ENCODE measurements at places on chromosomes 5 and 9. TPM values are rescaled to one million over a fixed set of nuclear protein-coding genes. Genes with fewer than 3 reads are reported as not detected.

DNA sequence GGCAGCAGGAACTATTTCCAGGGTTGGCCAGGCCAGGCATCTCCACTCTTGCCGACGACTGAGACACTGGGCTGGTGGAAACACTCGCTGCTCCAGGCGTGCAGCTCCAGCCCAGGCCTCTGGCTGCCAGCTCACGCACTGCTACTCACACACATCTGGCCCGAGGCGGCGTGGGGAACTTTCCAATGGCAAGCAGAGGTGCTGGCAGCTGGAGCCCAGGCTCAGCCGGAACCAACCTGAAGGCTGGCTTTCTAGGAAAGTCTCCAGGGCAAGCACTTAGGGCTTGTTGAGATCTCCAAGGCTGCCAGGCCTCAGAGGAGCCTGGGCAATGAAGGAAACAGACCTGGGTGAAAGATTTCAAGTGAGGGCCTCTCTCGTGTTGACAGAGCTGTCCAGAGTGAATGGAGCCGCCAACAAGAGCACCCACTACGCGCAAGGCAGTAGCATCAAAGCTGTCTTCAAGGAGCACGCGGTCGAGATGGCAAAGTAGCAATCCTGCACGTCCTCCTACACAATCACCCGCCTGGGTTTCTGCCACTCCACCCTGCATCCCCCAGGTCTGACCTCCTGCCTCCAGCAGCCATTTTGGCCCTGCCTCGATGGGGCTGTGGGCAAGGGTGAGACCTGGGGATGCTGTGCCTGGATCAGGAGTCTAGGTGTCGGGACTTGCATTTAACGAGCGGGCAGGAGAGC is 14.4 kb downstream of the SH3PXD2B start:
- peaks cover 12% of the 10 kb centered on the region for H3K4me1 ChIP-seq
- no peak for DNase-seq
- no peak overlapping the region for H3K27ac ChIP-seq
- H3K27me3 ChIP-seq, result peaks cover 9% of the 10 kb centered on the region

Gene C5
- 0.88 TPM for total RNA-seq

DNA sequence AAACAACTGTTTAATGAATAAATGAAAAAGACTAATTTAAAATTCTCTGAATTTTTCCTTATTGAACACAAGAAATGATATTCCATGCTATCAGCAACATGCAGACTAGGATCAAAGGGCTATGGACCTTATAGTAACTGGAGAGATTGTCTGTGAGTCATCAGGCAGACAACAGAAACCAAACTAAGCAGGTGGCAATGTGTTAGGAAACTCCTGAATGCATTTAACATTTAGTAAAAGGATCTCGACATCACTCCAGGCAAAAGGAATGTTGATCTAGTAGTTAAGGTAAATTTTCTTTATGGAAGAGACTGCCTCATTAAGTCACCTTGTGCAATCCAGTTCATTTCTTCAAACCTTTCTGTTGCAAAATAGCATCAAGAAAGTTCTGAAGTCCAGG is 58.4 kb downstream of the ARL15 start:
- H3K27ac ChIP-seq, result no peak overlapping the region
- no peaks in the 10 kb centered on the region for H3K36me3 ChIP-seq
- no peak for DNase-seq
- no peaks in the 10 kb centered on the region for H3K27me3 ChIP-seq
- H3K4me3 ChIP-seq, result no peak overlapping the region

DNA sequence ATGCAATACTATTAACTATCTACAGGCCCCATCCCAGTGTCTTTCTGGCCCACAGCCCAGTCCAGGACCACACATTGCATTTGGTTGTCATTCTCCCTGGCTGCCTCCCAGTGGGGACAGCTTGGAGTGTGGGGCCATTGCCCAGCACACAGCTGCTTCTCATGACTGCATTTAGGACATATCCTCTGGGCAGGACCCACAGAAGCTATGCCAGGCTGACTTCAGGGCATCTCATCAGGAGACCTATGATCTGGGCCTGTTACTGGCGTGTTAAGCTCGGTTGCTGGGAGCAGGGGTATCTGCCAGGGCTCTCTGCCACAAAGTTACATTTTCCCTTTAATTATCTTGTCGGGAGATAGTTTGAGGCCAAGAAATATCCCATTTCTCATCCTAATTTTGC is 32.1 kb upstream of the CLPTM1L start:
- H3K4me1 ChIP-seq, result peaks cover 28% of the 10 kb centered on the region
- no peak overlapping the region for H3K4me3 ChIP-seq
- H3K27me3 ChIP-seq, result no peaks in the 10 kb centered on the region
- no peak overlapping the region for H3K27ac ChIP-seq
- no peak for DNase-seq
- H3K36me3 ChIP-seq, result no peaks in the 10 kb centered on the region

DNA sequence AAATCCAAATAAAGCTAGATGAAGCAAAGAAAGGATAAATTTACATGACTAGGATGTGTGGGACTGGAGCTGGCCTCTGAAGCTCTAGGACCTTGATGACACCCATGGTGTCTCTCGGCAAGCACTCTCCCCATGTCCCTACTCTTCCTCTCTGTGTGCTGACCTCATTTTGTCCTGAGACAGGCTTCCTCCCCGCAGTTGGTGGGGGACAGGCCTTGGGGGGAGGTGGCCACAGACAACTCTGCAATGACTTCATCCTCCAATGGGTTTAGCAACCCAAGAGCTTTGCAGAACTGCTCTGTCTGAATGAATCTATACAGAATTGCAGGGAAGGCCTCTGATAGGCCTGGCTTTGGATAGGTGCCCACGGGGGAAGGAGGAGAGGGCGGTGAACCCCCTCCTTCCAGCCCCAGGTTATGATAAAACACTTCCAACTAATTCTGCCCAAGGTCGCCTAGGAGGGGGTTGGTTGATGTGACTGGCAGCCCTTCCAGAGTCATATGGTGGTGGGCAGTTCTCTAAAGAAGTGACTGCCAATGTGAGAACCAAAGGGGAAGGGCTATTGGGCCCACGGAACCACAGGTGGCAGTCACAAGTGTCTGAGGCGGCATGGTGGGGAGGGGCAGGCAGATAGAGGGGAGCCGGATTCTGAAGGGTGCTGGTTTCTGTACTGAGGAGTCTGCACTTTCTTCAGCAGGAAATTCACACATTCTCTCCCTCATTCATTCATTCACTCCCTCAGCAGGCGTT is 6.0 kb downstream of the SLC6A7 start:
- H3K36me3 ChIP-seq, result no peaks in the 10 kb centered on the region
- H3K4me3 ChIP-seq, result no peak overlapping the region
- no peak overlapping the region for H3K27ac ChIP-seq
- no peaks in the 10 kb centered on the region for H3K4me1 ChIP-seq
- no peak for DNase-seq
- peaks cover 26% of the 10 kb centered on the region for H3K27me3 ChIP-seq

Gene S100Z
- not detected for total RNA-seq

DNA sequence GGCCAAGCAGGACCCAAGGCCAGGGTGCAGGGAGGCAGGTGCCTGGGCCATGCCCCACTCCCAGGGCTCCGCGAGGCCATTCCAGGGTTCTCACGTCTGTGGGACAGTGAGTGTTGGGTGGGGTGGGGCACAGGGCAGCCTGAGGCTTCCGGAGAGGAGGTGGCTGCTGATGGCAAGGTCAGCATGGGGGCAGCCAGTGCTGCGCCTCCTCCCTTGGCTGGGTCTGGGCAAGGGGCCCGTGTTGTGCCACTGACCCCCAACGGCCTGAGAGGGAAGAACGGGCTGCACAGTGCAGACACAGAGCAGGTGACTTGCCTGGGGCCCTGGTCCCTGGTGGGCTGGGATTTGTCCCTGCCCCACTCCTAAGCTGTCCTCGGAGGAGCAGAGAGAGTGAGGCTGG is 82.1 kb downstream of the RXRA start:
- H3K4me3 ChIP-seq, result no peak overlapping the region
- no peaks in the 10 kb centered on the region for H3K36me3 ChIP-seq
- peaks cover 41% of the 10 kb centered on the region for H3K4me1 ChIP-seq

DNA sequence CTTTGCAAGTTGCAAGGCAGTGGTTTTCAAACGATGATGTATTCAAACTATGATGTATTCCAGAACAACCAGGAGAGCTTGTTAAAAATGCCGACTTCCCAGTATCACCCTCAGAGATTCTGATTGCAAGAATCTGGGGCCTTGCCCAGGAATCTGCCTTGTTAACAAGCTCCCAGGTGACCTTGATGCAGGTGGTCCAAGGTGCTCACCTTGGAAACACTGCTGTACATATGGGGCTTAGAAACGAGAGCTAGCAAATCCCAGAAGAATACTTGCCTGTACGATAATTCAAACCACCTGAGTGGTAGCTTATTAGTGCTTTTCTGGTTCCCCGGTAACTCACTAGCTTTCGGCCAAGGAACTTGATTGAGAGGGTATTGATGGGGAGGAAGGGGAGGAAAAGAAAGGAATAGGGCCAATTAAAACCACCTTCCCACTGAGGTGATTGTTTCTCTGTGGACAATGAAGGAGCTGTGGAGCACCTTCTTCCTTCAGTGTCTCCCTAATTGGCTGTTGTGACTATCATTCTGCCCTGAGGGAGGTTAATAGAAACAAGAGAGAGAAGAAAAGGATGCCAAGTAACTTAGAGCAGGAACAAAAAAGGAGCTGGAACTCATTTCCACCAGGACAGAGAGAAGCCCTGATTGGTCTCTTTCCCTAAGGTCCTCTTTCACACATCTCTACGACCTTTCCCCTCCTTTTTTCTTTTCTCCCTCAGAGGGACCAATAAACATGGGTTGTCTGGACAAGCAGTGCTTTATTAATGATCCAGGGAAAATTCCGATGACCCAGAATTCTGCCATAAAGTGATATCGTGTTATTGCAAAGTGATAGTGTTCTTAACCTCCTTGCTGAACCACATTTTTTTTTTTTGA is 218.8 kb downstream of the TMEM167A start:
- no peaks in the 10 kb centered on the region for H3K27me3 ChIP-seq
- no peak overlapping the region for H3K4me3 ChIP-seq
- no peaks in the 10 kb centered on the region for H3K4me1 ChIP-seq
- H3K27ac ChIP-seq, result no peak overlapping the region

Gene SPATA31A3
- not detected for total RNA-seq

DNA sequence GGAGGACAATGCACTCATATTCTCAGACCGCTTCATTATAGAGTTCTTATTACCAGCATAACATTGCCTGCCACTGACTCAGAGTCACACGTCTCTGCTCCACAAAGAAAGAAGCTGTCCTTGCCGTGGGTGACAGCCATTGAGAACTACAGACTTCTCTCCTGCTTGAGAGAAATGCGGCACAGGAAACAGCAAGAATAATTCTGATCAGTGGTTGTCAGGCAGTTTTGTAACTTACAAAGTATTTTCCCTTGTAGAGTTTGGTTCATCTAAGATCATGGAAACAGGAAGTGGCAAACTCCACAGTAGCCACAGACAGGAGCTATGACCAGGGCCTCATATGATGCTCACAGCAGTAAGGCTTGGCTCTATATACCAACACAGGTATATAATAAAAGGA is 47.0 kb downstream of the KCNV2 start:
- H3K4me3 ChIP-seq, result peak overlapping the region; percentile 52
- no peak for DNase-seq
- peaks cover 25% of the 10 kb centered on the region for H3K4me1 ChIP-seq
- no peaks in the 10 kb centered on the region for H3K27me3 ChIP-seq
- H3K36me3 ChIP-seq, result peaks cover 10% of the 10 kb centered on the region

Gene GMCL2
- total RNA-seq, result not detected

DNA sequence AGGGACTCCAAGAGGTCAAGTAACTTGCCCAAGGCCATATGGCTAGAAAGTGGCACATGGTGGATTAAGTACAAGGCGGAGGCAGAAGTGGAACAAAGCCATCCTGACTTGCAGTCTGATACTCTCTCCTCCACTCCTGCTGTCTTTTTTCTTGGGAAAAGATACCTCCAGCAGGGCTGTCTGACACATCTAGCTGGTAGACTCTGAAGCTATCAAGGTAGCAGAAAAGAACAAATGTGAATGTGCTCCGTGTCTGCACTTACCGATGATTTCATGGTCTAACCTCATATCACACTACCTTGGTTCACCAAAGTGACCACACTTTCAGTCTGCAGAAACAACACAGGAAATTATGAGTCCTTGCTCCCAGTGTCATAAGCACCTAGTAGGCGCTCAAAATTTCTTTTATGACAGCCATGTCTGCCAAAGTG is 284.8 kb downstream of the CRB2 start:
- peaks cover 21% of the 10 kb centered on the region for H3K4me1 ChIP-seq
- no peak for DNase-seq

- no peaks in the 10 kb centered on the region for H3K36me3 ChIP-seq
- H3K4me1 ChIP-seq, result no peaks in the 10 kb centered on the region
- H3K27ac ChIP-seq, result no peak overlapping the region
- H3K27me3 ChIP-seq, result peaks cover 5% of the 10 kb centered on the region
- peak; percentile 28 for DNase-seq
Observed at GRCh38 chr5:179418972-179419371, 73.7 kb upstream of the ADAMTS2 start.

Gene COL15A1
- 0.14 TPM for total RNA-seq

DNA sequence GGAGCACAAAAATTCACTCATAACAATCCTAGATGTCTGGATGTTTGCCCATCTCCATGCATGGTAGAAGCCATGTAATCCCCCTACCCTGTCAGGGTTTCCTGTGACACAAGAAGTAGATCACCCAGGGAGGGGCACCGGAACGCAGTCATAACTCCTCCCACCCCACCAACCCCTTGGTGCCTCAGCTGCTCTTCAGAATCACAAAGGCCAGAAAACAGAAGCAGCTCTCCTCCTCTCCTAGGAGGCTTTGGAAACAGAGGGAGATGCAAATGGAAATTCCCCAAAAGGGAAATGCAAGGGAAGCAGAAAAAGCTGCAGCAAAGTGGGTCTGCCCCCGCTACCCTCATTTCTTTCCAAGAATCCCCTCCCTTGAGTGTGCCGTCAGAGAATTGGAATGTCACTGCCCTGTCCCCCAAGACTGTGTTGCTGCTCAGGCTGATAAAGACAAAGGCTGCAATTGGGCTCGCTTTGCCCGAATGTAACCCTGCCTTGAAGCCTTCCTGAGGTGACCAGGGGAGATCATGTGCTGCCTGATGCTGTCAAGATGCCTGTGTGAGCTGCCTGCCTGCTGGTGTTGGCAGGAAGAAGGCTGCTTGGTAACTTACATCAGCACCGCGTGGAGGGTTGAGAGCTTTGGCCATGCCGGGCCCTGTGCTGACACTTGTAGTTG is 65.5 kb upstream of the ABCA1 start:
- H3K36me3 ChIP-seq, result no peaks in the 10 kb centered on the region
- peaks cover 40% of the 10 kb centered on the region for H3K4me1 ChIP-seq
- DNase-seq, result no peak
- H3K27me3 ChIP-seq, result peaks cover 11% of the 10 kb centered on the region
- no peak overlapping the region for H3K27ac ChIP-seq

GRCh38 chr9:115098226-115098965 is 19.6 kb downstream of the TNC start:
- H3K27me3 ChIP-seq, result peaks cover 11% of the 10 kb centered on the region
- no peak overlapping the region for H3K27ac ChIP-seq
- DNase-seq, result no peak
- H3K36me3 ChIP-seq, result peaks cover 5% of the 10 kb centered on the region

Gene CCDC192
- not detected for total RNA-seq

Gene USP20
- total RNA-seq, result 34.7 TPM

Gene FRRS1L
- total RNA-seq, result not detected
